Ecto neural progenitor cell (in vitro differentiated cells): ENCODE measurements at places on chromosomes 4 and X.

- DNase-seq, result no peak
Observed at GRCh38 chrX:104427693-104428092, 138.3 kb upstream of the IL1RAPL2 start.

DNA sequence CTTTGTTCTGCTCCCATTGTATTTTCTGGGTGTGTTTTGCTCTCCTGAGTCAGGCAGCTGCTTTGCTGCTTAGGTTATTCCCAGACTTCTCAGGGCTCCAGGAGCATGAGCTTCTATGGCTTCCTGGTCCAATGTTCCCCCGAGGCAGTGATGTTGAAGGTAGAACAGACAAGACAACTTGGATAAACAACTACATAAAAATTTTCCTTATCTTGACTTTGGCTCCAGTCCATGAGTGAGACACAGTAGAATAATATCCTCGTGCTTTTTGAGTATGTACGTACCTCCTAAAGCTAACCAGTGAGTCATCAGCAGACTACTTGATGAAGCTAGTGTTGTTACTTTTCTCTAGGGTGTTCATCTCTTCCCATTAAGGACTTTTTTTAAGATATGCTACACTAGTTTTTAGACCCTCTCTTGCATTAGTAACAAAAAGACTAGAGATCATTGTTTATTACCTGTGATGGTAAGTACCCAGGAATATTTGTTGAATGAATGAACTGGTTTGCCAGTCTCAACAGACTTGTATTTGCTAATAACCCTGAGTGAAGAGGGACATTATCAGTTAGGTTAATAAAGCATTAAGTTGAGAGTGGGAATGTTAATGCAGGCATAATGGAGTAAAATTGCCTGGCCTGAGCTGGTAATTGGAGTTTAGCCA, 131.9 kb downstream of the FHIP1A start:
- DNase-seq, result no peak

- DNase-seq, result no peak
Observed at GRCh38 chrX:48814722-48815121, 11.6 kb upstream of the ERAS start.

GRCh38 chr4:69124941-69125340, 28.7 kb downstream of the UGT2B7 start:
- DNase-seq, result no peak

DNA sequence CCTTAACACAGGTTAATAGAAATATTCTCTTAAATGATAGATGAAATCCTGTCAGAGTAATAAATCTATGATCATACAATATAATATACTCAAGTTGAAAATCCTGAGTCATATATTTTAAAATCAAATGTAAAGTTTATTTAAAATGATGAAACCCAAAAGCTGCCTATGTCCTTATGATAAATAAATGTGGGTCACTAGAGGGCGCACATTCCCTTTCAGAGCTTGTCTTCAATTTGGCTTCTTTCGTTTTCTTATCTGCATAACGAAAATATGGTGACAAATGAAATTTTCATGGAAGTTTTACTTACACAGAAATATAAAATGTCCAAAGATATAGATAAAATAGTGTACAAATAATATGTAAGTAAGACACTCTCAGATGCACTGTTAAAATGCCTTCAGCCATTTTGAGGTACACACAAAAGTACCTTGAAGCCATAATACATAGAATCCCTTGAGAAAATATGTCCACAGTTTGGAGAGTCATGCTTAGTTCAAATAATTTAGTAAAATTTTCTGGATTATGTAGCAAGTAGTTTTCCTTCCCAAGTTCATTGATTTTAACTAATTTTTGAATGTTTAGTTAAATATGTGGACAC, 680.4 kb downstream of the DMD start:
- DNase-seq, result no peak

DNA sequence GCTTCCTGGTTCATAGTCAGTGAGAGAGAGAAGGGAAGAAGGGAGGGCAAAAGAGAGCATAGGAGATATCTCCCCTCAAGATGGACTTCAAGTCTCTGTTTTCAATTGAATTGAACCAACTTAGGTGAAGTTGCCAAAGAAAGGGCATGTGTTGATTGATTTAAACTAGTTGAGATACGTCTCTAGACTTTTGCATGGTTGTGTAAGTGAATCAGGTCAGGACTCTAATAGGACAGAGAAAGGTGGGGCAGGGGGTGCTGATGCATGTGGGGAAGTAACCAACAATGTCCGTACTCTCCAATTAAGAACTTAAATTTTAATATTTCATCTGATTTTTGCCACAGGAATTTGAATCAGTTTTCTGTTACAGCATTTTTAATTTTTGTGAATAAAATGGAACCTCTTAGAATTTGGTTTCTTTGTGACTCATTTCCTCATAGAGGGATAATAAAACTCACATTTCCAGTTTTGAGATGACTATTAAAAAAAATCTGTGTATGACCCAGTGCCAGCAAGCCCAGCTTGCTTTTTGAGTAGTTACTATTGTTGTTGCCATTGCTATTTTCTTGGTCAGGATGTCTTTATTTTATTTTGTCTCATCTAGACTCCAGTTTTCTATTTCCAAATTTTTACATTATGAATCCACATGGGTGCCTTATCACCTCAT, 37.3 kb downstream of the SLIT2 start:
- DNase-seq, result no peak

- DNase-seq, result no peak
Observed at GRCh38 chr4:158783785-158784184, 15.0 kb downstream of the FNIP2 start.

DNA sequence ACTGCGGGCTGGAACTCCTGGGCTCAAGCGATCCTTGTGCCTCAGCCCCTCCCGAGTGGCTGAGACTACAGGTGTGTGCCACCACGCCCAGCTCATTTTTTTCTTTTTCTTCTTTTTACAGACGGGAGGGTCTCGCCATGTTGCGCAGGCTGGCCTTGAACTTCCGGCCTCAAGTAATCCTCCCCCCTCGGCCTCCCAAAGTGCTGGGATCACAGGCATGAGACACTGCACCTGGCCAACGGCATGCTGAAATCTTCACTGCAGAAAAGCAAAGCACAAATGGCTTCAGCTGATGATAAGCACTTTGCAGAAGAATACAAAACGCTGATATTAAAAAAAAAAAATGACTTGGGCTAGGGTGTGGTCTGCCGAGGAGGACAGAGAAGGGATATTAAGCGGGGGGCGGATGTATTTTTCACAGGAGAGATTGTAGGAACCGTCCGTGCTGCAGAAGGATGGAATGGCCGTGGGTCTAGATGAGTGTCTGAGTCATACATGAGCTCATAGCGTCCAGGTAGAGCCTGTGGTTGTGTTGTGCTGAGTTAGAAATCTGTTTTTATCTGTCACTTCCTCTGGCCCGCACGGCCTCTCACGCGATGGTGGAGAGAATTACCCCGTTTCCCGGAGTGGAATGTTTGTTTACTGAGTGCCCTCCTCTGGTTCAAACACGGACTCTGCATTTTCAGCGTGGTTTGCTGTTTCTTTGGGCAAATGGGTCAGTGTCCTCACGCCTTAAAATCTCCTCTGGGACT, 8.5 kb upstream of the AKAP17A start:
- no peak for DNase-seq

- peak; percentile 65 for DNase-seq
Observed at GRCh38 chr4:185470501-185471195, 885 bp downstream of the CCDC110 start.

GRCh38 chrX:153765138-153766079, 1.4 kb downstream of the PLXNB3 start:
- DNase-seq, result no peak

- no peak for DNase-seq
Observed at GRCh38 chrX:68927178-68927577, 98.4 kb downstream of the EFNB1 start.

DNA sequence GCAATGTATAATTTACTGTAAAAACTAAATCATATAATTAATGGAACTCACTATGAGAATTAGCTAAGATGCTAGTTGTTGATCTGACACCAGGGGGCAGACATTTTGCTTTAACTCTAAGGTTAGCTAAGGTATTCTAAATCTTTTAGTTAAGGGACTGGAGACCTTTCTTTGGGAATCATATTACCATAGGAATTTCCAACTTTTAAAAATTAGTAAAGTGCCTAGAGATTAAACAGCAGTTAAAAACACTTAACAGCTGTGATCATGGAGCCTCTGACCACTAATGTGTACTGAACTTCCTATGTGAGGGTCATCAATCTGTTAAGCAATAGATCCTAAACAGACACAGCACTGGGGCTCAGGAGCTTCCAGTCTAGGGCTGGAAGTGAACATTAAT, 226.6 kb downstream of the NSUN7 start:
- DNase-seq, result no peak

- peak; percentile 63 for DNase-seq
Observed at GRCh38 chr4:57109847-57110639, at the start of gene IGFBP7. Gene IGFBP7, minus strand, starts transcription at chr4:57110385. Its CDS starts 34 bp downstream, at chr4:57110351.

GRCh38 chr4:1290165-1290977, 680 bp downstream of the MAEA start:
- no peak for DNase-seq

GRCh38 chr4:4873203-4873602, 13.7 kb downstream of the MSX1 start:
- DNase-seq, result no peak

DNA sequence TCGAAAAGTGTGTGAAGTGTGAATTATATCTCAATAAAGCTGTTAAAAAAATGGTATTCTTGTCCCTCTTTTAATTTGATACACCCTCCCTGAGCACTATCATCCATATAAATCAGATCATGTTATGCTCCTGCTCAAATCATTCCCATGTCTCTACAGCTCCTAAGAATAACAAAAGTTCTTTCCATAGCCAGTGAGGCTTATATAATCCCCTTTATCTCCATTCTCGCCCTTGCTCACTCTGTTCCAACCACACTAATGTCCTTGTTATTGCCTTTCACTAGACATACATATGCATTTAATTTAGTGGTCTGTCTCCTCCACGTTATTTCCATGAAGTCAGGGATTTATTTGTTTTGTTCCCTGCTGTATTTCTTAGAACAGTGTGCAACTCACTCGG, 10.5 kb downstream of the ZGRF1 start:
- no peak for DNase-seq

- no peak for DNase-seq
Observed at GRCh38 chr4:168881781-168882420, 128.2 kb downstream of the CBR4 start.

DNA sequence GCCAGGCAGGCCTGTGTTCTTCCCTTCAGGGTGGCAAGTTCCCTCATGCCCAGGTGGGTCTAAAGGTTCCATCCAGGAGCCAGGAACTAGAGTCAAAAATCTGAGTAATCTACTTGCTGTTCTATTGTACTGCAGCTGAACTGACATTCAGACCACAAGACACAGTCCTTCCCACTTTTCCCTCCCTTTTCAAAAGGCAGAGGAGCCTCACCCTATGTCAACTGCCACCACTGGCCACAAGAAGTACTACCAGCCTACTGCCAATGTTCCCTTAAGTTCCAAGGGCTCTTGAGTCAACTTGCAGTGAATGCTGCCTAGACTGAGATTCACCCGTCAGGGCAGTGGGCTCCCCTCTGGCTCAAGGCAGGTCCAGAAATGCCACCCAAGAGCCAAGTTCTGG, 133.5 kb downstream of the FAM47B start:
- DNase-seq, result no peak

DNA sequence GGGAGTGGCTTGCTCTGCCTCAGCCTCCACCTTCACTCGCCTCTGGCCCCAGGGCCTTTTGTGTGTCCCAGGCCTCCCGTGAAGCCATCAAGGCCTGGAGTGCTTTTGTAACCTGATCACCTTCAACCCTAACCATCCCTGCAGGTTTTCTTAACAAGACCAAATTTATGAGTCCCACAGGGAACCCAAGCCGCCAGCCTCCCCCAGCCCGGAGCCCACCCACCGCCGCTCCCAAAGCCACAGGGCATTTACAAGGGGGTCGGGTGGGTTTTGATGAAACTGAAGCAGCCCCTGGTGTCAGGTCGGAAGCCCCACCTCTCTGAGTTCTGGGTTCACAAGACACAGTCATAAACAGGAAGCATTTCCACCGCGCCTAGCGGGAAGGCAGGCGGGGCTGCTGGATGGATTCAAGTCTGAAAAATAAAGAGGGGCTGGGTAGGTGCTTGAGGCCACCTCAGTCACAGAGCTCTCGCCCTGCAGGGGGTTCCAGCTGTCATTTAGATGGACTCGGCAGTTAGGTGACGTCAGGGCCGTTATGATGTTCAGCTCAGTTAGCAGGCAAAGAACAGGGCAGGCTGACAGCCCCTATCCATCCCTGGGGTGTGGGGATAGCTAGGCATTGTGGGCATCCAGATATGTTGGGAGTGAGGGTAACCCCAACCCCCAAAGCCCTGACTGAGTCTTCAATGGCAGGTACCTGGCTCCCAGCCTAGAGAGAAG, 128.5 kb downstream of the BCOR start:
- DNase-seq, result peak; percentile 70

GRCh38 chr4:38663090-38663800, 754 bp upstream of the KLF3 start:
- peak; percentile 85 for DNase-seq

DNA sequence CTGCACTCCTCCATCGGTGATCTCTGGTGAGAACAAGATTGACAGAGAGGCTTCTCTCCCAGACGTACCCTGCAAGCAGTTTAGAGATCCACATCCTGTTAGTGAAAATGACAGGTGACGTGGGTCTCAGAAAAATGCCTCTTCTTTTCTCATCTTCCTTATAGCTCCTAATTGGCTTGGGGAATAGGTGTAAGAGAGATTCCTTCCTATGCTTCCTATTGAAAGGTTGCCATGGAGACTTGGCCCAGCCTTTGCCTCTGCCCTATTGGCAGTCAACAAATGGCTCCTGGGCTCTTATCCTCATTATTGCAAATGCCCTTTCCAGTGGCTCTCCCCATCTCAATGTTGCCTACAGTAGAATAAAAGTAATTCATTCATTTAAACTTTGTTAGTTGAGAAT, 26.5 kb upstream of the DGKK start:
- DNase-seq, result no peak

DNA sequence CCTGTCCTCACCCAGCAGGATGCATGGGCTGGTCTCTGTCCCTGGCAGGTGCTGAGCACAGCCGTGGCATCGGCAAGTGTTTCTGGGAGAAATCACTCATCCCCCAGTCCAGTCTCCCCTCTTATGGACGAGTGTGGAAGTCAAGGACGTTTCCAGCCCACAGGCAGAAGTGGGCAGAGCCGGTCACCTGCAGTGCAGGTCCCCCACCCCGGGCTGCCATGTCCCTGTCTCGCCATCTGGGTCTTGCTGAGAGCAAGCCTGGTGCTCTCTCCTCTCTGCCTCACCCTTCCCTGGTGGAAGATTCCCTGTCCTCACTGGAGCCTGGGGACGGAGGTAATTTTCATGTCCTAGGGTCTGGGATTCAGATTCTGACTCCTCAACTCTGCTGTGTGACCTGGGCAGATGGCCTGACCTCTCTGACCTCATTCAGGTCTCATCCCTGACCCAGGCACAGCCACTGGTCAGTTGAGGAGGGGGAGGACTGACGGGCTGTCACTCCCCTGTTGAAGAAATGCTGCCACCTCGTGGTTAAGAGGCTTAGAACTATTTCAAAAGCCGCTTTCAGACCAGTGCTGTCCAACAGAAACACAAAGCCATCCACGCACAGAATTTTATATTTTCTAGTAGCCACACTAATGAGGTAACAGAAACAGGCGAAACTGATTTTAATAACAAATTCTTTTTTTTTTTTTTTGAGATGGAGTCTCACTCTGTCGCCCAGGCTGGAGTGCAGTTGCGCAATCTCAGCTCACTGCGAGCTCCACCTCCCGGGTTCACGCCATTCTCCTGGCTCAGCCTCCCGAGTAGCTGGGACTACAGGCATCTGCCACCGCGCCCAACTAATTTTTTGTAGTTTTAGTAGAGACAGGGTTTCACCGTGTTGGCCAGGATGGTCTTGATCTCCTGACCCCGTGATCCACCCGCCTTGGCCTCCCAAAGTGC, 1.8 kb downstream of the CPZ start:
- peak; percentile 78 for DNase-seq
